ENCODE measurements at places on chromosomes 12 and 14. TPM values are rescaled to one million over a fixed set of nuclear protein-coding genes. Genes with fewer than 3 reads are reported as not detected.

The MYL2 gene
- 142 TPM for total RNA-seq

The PRB2 gene
- total RNA-seq = not detected

The KLRK1 gene
- 0.59 TPM for total RNA-seq

The DTD2 gene
- total RNA-seq = 10.5 TPM

The RPS6KL1 gene
- 7.6 TPM for total RNA-seq

The ARHGAP9 gene
- 3.4 TPM for total RNA-seq

The CLMN gene
- 4.0 TPM for total RNA-seq

The BAZ2A gene
- total RNA-seq = 38.6 TPM

The TMBIM6 gene
- 248 TPM for total RNA-seq

The RD3L gene
- 25.2 TPM for total RNA-seq

The ERBB3 gene
- 3.2 TPM for total RNA-seq

The SOX5 gene
- 3.9 TPM for total RNA-seq

The C14orf39 gene
- total RNA-seq = not detected

The RPL36AL gene
- total RNA-seq = 301 TPM

The CAPZA3 gene
- not detected for total RNA-seq

The TAS2R50 gene
- total RNA-seq = 1.2 TPM

The MSRB3 gene
- total RNA-seq = 108 TPM

The WNT1 gene
- not detected for total RNA-seq

The GALNT9 gene
- total RNA-seq = 10.8 TPM

The EML5 gene
- total RNA-seq = 0.11 TPM

The ULK1 gene
- 16.2 TPM for total RNA-seq

The GSKIP gene
- 8.7 TPM for total RNA-seq

The ERP27 gene
- total RNA-seq = 0.31 TPM

The CD163 gene
- total RNA-seq = 165 TPM

The AQP6 gene
- not detected for total RNA-seq

The ALDH2 gene
- 157 TPM for total RNA-seq

The POTEG gene
- not detected for total RNA-seq
